ENCODE measurements at places on chromosomes 4 and X.

- no peak for DNase-seq
Measured at GRCh38 chr4:73172161-73172560, 86.4 kb downstream of the ANKRD17 start.

DNA sequence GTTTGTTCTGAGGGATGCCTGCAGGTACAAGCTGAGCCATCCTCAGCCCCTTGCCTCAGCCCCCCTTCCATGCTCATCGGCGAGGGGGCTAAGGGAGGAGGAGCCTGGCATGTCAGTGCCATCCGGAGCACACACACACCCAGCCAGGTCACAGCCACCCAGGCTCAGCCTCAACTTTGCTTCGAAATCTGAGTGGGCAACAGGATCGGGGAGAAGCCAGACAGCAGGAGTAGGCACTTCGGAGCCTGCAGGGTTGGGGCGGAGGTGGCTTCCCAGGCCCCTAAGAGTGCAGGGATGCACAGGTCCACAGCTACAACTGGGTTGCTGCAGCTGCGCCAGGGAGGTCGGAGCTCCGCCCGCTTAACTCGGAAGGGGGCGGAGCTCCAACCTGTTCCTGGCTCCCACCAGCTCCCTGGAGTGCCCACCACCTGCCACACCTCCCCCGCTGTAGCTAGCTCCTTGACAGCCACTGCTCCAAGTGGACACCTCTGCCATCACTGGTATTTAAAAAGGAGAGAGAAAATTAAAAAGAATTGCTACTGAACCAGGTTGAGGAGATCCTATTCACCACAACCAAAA is 192.9 kb upstream of the GALNT7 start:
- no peak for DNase-seq

DNA sequence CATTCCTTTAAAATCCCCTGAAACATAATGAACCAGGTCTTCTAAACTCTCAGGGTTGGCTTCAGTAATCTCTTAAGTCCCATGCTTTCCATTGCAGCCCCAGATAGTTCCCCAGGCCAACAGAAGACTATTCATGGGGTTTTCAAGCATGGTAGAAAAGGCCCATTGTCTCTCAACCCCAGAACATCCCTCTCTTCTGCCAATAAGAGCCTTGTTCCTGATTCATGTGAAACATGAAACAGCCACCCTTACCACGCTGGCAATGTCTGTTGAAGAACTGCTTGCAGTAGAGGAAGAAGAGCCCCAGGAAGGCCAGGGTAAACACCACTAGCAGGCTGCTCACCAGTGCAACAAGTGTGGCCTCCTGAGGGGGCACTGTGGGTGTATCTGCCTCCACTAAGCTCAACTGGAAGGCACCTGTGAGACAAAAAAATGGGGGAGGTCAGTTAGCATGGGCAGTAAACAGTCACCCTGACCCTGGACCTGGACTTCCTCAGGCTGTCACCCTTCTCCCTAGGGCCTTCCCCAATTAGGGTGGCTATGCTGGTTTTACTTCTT is 36.4 kb downstream of the EDA2R start:
- no peak for DNase-seq

GRCh38 chr4:125044886-125045285 is 269.9 kb upstream of the FAT4 start:
- DNase-seq = no peak

Measured in nephron progenitor cell (in vitro differentiated cells).